Glomerular endothelial cell (primary cell): ENCODE measurements at places on chromosomes 4 and X.

DNA sequence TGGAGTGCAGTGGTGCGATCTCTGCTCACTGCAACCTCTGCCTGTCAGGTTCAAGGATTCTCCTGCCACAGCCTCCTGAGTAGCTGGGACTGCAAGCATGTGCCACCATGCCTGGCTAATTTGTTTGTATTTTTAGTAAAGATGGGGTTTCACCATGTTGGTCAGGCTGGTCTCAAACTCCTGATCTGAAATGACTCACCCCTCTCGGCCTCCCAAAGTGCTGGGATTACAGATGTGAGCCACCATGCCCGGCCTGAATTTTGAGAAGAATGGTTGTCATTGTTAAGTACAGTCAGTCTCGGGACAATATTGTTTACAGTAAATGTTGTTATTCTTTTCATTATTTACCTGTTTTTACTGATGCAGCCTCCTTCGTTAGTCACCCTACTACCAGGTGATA is 1226.2 kb upstream of the TENM3 start:
- DNase-seq = no peak

- DNase-seq = peak; percentile 54
Observed at GRCh38 chr4:95289028-95289634, 259.6 kb downstream of the UNC5C start.

DNA sequence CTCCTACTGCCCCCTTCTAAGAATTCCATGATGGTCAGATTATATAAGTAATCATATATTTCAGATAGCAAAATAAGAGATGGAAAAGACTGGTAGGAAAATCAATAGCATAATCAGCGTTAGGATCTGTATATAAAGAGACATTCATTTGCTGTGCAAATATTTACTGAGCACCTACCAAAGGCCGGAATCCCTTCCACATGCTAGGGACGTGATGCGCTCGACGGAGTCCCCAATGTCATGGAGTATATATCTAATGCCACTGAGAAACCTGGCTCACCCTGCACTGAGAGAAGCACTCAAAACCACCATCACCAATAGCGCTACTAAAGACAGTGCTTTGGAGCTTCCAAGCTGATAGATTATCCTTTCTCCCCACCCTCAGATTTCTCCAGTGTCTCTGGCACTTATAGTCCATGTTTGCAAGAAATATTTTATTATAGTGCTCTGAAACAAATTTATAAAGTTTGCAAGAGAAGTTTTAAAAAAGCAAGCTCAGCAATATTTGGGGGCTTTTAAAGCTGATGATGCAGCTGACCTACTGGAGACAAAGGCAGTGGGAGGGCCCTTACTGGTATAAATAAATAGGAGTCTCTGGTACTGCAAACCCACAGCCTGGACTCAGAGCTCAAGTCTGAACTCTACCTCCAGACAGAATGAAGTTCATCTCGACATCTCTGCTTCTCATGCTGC is at the start of gene CXCL13:
Gene CXCL13 (plus strand): TSS at position 611 of the 693 bp plus-strand sequence. CDS start 46 bp downstream, at position 657.
- DNase-seq = no peak

DNA sequence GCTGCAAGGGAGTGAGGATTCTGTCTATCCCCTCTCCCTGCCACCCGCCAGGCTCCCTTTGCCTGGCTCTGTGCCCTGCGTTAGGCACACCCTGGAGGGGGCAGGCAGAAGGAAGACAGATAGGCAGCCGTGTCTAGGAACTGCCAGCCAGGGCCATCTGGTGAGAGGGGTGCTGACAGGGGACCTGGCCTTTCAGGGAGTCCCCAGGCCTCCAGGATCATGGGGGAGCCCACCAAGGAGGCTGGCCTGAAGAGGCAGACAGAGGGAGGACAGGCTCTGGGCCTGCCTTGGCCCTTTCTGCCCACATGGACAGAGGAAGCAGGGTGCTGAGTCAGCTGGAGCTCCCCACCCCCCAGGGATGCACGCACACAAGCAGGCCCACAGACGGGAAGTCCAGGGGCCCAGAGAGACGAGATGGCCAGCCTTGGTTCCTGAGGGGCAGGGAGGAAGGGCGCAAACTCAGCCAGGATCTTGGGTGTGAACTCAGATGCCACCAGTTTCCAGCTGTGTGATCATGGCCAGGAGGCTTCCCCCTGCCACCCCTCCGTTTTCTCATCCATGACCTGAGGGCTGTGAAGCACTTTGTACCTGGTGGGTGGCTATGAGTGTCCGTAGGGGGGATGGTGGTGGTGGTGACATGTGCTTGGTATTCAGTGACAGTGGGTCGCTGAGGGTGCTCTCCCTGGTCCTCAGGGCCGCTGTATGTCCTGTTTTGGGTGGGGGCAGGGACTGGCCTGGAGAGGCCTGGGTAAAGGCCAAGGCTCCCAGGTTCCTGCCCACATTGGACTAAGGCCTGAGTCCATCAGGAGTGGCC is 1.8 kb downstream of the SH3BP2 start:
- no peak for DNase-seq

GRCh38 chr4:13559413-13559812 is 15.1 kb upstream of the NKX3-2 start:
- no peak for DNase-seq

- no peak for DNase-seq
Observed at GRCh38 chr4:4709736-4710135, 149.7 kb upstream of the MSX1 start.

GRCh38 chr4:70608324-70608723 is 16.3 kb downstream of the AMBN start:
- DNase-seq = no peak

GRCh38 chr4:41065434-41066006 is 148.8 kb downstream of the APBB2 start:
- no peak for DNase-seq

DNA sequence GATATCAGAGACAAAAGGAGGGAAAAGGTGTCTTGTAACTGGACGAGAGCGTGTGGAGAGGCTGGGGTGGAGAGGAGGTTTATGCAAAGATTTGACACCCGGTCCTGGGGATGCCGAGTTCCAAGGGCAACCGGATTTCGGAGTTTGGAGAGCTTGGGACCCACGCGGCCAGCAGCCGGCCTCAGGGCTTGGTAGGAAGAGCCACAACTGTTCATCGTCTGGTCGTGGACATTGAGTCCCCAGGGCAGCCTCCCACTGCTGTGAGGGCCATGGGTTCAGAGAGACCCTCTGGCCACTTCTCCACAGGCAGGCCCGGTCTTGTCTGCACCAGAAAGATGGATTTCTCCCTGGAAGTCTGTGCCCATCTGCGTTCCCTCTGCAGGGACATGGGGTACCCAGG is 46.8 kb downstream of the SHOX start:
- no peak for DNase-seq

GRCh38 chrX:133546441-133546840 is 131.2 kb upstream of the GPC4 start:
- DNase-seq = no peak

DNA sequence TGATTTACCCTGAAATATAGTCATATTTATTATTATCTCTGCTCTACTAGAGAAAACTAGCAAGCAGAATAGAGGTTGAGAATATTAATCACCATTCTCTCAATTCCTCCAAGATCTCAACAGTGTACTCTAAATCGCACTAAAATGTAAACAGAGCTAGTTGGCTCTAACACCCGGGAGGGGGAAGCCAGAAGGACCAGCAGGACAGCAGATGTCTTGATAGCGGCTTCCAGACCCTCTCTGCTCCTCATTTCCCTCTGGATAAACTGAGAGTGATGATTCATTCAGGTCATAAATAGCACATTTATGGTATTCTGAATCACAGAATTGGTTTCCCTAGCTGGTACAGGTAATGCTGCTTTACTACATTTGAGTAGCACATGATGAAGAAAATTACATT is 82.5 kb downstream of the TBC1D9 start:
- no peak for DNase-seq

GRCh38 chrX:40108959-40109287 is 11.2 kb upstream of the BCOR start:
- no peak for DNase-seq

DNA sequence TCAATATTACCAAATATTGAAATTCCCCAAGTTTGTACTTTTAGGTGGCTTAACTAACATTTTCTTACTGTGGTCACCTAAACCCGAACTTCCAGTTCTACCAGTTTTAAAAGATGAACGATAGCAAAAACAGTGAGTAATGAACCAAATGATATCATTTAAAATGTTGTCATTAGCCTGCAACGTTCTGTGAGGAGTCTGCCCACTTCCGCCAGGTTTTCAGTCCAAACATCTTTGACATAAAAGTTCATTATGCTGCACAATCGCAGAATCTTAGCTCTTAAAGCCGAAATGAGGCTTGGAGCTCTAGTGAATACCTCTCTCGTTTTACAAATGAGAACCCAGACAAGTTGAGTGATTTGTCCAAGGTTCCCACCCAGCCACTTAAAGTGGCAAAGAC is 762 bp downstream of the PIGA start:
- DNase-seq = no peak

- DNase-seq = no peak
Observed at GRCh38 chrX:66579219-66579618, 59.7 kb downstream of the EDA2R start.

GRCh38 chrX:19870710-19871490 is 16.5 kb downstream of the SH3KBP1 start:
- DNase-seq = no peak

DNA sequence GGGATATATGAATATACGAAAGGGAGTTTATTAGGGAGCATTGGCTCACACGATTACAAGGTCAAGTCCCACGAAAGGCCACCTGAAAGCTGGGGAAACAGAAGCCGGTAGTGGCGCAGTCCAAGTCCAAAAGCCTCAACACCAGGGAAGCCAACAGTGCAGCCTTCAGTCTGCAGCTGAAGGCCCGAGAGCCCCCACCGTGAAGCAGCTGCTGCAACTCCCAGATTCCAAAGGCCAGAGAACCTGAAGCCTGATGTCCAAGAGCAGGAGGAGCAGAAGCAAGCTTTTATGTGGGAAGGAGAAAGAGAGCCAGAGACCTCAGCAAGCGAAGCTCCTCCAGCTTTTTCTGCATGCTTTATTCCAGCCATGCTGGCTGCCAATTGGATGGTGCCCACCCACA is 275.8 kb downstream of the PTTG2 start:
- DNase-seq = no peak

GRCh38 chr4:88989990-88990389 is 67.0 kb downstream of the FAM13A start:
- no peak for DNase-seq

DNA sequence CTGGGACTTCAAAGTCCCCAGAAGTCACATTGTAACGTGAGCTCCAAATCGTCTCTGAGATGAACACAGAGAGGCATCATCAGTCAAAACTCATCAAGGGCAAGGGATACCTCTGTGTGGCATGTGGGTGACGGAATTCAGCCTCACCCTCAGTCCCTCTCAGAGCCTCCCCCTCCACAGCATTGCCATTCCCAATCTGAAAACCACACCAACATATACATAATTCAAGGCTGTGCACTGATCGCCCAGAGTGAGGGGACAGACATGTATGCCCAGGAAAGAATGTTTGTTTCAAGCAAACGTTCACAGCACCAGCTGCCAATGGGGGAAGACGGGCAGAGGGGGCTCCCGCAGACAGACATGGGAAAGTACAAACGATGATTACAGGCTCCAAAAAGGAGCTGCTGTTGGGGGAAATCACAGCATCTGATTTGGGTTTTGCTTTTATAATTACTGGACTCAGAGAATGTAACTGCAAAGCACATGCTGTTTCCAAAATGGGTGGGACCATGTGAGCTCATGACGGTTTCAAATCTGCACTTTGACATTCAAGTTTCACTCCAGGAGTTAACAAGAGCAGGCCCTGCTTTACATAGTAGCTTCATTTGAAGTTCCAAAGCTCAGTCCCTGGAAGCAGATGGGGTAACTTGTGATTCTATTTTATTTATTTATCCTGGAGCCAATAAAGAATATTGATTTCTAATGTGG is 88.3 kb downstream of the CLCN4 start:
- no peak for DNase-seq

- DNase-seq = peak; percentile 72
Observed at GRCh38 chr4:165621983-165622382, 243.2 kb downstream of the CPE start.

- DNase-seq = no peak
Observed at GRCh38 chr4:100682477-100683218, 164.8 kb upstream of the EMCN start.

- DNase-seq = no peak
Observed at GRCh38 chrX:122572461-122572860, 611.6 kb upstream of the GRIA3 start.

DNA sequence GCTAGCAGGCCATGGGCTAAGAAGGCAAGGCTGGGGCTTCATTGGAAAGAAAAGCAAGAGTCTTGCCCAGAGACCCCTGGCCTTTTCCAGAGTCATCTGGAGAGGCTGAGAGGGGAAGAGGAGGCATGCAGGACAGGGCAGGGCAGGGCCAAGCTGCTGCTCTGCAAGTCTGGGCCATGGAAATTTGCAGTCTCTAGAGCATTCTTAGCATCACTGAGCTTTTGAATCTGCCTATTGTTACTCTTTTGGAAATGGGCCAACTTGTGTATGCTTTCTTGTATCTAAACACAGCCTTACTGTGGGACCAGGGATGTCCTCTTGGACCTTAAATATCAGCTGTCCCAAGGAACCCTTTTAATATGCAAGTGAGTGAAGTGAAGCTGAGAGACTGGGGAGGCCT is 560.5 kb downstream of the MID1IP1 start:
- no peak for DNase-seq

DNA sequence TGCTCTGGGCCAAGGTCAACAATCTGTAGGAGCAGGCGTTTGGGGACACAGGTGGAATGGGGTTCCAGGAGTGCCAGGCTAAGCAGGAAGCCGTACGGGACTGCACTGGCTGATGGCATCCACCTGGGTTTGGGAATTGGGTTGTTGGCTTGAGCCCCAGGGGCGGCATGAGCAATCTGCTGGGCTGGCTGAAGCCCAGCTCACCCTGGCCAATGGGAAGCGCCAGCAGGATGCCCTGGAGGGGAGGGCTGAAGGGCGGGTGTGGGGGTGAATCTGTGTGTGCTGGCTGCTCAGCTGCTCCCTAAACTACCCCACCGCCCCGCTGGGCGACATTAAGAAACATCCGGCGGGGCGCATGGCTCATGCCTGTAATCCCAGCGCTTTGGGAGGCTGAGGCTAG is 8.9 kb upstream of the RGS12 start:
- DNase-seq = no peak

GRCh38 chr4:153785910-153786721 is 2.8 kb downstream of the SFRP2 start:
- no peak for DNase-seq

GRCh38 chr4:138174981-138175794 is 67.0 kb downstream of the SLC7A11 start:
- no peak for DNase-seq

- DNase-seq = peak; percentile 22
Observed at GRCh38 chr4:77699731-77700210, 94.2 kb downstream of the CXCL13 start.
